Activated CD4-positive, CD25-positive, alpha-beta regulatory T cell (primary cell): ENCODE measurements at places on chromosomes 7 and 10.

GRCh38 chr7:47239931-47240421 is 341.9 kb downstream of the TNS3 start:
- DNase-seq, result no peak

GRCh38 chr10:21516242-21517131 is 9.0 kb downstream of the SKIDA1 start:
- no peak for DNase-seq

GRCh38 chr10:47222461-47222860 is 77.5 kb upstream of the GDF10 start:
- DNase-seq, result no peak

GRCh38 chr10:43155741-43156140 is 17.5 kb downstream of the CSGALNACT2 start:
- DNase-seq, result no peak

- DNase-seq, result no peak
Observed at GRCh38 chr7:83925860-83926259, 268.7 kb downstream of the SEMA3A start.

- DNase-seq, result no peak
Observed at GRCh38 chr7:1388703-1389335, 70.5 kb downstream of the MICALL2 start.

DNA sequence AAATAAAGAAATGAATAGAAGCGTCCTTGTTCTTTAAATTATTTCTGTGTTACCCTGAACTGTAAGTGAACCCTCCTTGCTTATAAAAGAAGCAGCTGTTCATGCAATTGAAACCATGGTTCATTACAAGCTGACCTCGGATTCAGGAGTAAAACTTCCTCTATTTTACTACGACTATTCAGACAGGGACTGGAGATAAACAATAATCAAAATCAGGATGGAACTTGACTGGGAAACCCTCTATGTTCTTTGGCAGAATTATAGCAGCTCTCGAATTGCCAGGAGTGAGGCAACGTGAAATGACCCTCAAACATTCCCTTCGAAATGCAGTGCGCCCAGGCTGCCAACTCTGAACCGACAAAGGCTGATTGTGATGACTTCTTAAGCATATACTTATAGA is 172.1 kb downstream of the CYP26A1 start:
- no peak for DNase-seq

DNA sequence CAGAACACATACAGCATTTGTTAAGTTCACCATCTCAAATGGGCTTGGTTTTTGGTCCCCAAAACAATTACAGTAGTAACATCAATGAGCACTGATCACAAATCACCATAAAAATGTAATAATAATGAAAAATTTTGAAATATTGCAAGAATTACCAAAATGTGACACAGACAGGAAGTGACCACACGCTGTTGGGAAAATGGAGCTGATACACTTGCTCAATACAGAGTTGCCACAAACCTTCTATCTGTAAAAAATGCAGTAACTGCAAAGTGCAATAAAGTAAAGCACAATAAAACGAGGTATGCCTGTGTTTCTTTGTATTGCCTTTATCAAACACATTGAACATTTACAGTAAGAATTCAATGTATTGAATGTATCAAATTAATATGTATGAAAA is 262.7 kb downstream of the CTNNA3 start:
- no peak for DNase-seq

DNA sequence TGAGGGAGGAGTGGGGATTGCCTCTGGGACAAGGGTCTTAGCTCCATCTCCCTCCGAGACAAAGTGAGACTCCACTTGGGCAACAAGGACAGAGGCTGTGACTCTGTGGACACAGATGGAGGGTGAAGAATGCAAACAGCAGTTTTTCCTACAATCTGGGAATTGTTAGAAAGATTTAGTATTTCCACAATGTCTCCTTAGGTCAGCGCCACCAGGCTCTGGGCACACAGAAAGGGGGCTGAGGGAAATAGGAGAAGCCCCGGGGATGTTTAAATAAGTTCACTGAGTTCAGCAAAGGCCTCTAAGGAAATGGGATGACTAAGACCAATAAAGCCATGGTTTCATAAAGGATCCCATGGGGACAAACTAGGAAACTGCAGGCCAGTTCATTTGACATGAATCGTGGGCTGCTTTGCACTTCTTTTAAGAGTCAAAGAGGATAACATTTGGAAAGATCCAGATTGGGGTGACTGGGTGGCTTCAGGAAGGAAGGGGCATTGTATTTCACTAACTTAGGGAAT is 219.8 kb upstream of the GLI3 start:
- DNase-seq, result no peak
